ENCODE measurements at places on chromosomes 16 and 17. TPM values are rescaled to one million over a fixed set of nuclear protein-coding genes. Genes with fewer than 3 reads are reported as not detected.

Gene CCL16
- not detected for total RNA-seq

Gene PYDC1
- total RNA-seq = not detected

DNA sequence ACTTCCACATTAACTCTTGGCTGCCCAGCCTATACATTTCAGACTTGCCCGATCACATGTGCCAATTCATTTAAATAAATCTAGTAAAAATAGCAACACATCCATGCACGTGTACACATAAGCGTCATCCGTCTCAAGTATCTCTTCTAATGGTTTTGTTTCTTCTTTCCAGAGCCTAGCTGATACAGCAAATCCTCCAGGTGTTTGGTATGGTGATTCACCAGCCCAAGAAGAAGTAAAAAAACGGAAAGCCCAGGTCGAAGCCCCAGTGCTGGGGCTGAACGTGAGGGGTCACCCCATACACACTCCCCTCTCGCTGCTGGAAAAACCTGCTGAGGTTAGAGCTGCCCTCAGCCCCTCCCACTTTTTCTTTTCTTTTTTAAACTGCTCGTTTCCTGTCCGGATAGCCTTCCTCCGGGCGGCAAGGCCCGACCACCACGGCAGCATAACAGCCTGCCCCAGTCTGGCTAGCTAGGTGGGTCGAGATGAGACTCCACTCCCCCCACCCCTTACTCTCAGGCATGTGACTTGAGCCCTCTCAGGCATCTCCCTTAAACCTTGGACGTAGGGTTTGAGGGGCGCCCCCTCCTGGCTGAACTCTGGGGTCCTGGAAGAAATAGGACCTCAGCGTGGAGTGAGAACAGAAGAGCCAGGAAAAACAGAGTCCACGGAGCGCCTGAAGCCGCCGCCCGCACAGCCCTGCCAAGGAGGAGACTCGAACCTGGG, 13.9 kb upstream of the OR1F1 start:
- no peak for DNase-seq

DNA sequence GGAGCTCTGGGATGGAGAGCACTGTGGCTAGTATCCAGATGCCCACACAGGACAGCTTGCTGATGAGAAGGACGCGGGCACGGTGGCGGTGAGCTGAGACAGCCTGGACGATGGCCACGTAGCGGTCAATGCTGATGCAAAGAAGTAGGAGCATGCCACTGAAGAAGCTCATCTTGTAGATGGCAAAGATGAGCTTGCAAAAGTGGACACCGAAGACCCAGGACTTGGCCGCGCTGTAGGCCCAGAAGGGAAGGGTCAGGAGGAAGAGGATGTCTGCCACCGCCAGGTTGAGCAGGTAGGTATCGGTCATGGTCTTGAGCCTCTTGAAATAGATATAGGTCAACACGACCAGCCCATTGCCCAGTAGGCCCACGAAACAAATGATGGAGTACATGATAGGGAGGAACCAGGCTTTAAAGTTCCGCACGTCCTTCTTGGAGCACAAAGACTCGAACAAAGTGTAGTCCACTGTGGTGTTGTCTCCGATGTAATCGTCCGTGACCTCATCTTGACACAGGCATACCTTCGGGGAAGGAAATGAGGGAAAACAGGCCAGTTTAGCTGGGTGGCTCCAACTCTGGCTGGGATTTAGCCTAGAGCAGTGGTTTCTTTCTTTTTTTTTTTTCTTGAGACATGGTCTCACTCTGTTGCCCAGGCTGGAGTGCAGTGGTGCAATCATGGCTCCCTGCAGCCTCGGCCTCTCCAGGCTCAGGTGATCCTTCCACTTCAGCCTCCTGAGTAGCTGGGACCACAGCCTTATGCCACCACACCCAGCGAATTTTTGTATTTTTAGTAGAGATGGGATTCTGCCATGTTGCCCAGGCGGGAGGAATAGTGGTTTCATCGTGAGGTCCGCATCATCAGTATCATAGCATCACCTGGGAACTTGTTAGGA, 9.7 kb downstream of the CCR7 start:
- DNase-seq = no peak

GRCh38 chr16:80680839-80681238, 123.6 kb downstream of the CDYL2 start:
- no peak for DNase-seq

DNA sequence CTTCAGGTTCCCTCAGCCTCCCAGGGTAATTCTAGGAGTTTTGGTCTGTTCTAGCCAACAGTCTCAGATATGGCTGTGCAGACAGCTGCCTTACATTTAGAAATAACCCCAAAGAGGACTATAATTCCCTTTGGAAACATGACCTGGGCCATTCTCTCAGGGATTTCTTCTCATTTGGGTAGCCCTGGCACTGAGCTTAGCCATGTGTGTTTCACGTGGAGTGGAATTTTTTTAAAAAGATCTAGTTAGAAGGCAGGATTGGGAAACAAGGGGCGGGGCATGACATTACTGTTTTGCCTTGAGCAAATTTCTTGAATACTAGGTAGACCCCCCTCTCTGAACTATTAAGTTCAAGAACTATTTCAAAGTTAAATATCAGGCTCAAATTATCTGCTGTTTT, 29.6 kb upstream of the MRC2 start:
- DNase-seq = no peak

DNA sequence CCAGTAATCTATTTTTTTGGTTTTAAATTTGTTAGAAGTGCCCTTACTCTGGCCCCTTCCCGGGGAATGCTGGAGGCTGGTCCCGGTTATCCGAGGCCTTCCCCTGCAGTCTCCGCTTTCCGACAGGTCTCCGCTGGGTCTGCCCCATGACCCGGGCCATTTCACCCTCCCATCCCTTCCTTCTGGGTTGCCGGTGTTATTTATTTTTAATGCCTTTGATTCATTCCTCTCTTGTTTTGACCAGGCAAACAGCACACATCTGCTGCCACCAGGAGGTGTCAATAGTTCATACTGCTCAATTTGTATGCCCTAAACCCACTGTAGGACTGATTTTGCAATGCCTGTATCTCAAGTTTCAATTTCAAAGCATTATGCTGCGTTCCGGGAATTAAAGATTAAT, 113.2 kb upstream of the IRX5 start:
- DNase-seq = no peak

Measured in Panc1 (cell line).